ENCODE measurements at places on chromosomes 6 and 20.

DNA sequence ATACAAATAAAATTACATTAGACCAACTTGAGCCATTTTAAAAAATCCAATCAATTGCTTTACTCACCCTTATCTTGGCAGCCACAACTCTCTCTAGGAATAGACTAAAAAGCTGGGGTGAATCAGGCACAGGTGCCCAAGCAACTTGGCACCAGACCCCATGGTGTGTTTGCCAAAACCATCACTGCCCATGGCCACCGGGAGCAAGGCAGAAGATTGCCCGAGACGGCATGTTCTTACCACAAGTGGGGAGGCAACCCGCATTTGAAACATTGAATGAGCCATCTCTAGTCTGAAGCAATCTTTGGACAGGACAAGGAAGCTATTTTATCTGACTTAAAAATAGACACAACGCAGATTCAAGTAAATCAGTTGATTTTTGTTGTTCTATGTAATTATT is 69.0 kb downstream of the SMLR1 start:
- DNase-seq: no peak

- DNase-seq: no peak
Observed at GRCh38 chr6:113847447-113847846, 9.7 kb upstream of the MARCKS start.

DNA sequence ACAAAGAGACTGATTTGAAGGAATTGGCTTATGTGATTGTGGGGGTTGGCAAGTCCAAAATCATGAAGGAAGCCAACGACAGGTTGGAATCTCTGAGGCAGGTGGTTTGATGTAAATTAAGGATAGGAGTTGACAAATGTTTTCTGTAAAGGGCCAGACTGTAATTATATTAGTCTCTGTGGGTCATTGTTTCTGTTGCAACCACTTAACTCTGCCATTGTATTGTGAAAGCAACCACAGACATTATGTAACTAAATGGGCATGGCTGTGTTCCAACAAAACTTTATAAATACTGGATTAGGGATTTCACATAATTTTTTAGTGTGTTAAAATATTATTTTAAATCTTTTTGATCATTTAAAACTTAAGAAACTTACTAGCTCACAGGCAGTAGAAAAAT is 199.2 kb upstream of the MYLIP start:
- DNase-seq: no peak

GRCh38 chr20:41854765-41855164 is 236.6 kb upstream of the CHD6 start:
- DNase-seq: no peak

GRCh38 chr6:43904311-43905123 is 134.5 kb downstream of the VEGFA start:
- no peak for DNase-seq

GRCh38 chr20:36501367-36502006 is 39.8 kb upstream of the MYL9 start:
- DNase-seq: no peak

- no peak for DNase-seq
Observed at GRCh38 chr6:166476061-166476591, 93.4 kb upstream of the MPC1 start.

- no peak for DNase-seq
Observed at GRCh38 chr6:160309718-160310117, 38.5 kb upstream of the SLC22A3 start.

DNA sequence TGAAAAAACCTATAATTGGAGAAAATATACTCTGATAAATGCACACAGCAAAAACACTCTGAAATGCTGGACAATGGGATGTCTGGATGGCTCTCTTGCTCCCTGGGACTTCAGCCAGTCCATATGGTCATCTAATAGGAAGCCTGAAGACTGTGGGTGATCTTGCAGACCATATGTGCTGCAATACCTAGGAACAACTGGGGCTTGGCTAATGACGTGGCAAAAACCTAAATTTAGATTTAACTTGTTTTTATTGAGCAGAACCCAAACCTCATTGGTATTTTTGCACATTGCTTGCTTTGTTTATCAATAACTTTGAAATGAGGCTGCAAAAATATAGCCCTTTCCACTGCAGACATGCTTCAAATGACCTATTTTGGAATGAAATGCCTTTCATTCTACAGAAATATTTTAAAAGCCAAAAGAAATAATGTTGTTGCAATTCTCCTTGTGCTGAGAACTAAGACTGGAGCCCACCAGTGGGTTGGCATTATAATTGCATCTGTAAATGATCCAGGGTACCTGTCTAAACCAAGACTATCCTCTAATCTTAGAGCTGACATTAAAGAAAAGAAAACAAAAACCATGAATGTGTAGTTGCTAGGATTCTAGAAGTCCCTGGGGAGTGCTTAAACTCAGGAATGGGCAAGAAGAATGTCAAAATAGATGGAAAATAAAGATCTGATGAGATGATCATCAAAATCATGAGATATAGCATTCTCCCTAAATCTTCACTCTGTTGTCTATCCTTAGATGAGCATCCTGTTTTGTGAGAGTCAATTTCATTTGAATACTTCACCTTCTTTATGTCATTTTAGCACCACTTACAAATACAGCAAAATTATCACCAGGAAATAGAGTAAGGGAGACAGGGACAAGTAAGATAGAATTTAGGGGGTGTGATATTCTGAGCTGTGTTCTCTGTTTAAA is 152.1 kb upstream of the RIMS1 start:
- DNase-seq: no peak

DNA sequence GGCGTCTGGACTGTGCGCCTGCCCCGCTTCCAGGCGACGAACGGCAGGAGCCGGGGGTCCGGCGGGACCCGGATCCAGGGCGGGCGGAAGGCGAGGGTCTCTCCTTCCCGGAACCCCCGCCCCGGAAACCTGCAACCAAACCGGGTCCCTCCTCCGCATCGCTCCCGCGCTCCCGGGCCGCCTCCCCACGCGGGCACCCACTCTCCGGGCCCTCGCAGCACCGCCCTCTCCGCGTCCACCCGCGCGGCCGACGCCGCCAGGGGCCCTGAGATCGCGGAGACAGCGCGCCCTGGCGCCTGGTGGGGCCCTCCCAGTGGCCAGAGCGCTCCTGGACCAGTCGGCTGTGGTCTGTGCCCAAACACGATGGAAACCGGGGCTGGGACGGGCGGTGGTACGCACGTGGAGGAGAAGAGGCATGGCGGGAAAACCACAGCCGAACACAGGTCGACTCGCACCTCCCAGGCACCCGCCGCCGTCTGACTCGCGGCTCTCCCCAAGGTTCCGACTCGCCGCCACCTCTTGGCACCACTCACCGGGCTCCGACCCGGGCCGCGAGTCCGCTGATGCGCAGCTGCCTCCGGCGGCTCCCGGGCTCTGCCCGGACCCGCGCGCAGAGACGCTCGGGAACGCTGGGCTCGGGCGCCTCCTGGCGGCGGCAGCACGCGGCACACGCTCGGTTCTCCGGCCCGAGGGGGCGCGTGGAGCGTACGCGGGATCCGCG is 7.9 kb downstream of the NKX2-2 start:
- peak; percentile 57 for DNase-seq

GRCh38 chr6:110560239-110561007 is 84.0 kb upstream of the SLC22A16 start:
- DNase-seq: no peak

- no peak for DNase-seq
Observed at GRCh38 chr6:106802139-106802538, 172.4 kb downstream of the CD24 start.

DNA sequence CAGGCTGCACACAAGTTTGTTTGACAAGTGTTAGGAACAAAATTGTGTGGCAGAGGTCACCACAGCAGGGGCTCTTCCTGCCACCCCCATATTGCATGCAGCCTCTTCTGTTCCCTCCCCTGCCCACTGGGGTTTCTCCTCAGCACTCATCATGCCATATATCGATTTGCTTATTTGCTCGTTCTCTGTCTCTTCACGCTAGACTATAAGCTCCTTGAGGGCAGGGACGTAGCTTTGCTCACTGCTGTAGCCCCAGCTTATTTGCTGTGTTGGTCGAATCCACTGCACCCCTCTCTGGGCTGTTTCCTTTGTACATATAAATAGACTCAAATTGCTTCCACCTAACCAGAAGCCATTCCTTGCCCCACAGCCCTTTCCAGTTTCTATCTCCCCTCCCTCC is 19.6 kb downstream of the MAS1 start:
- DNase-seq: no peak

- DNase-seq: no peak
Observed at GRCh38 chr6:87171938-87172633, 16.7 kb downstream of the ZNF292 start.

DNA sequence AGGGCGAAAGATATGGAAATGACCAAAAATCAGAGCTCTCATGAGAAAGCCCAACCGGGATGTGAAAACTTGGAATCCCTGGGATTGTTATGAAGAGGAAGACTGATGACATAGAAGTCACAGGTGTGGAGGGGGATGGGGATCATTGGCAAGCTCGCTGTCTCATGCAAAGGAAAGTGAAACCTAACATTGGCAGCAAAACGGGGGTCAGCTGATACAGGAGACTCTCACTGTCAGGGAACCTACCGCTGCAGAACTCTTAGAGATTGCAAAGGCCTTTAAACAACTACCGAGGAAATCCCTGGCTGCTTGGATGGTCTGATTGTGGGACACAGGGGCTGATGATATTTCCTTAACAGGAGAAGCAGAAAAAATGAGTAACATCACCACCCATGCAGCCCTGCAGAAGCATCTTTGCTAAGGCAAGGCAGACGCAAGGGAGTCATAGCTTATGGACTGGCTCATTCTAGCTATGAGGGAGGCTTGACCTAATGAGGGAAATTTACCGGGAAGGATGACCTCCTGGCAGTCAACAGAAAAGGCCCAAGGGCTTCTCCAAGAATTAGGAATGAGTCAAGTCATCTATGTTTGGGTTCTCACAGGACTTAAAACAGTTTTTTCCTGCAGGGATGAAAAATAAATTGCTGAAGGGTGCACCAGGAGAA is 7.0 kb downstream of the MUC21 start:
- DNase-seq: no peak

- no peak for DNase-seq
Observed at GRCh38 chr6:12911427-12911826, 194.9 kb downstream of the PHACTR1 start.

- DNase-seq: no peak
Observed at GRCh38 chr6:29739882-29740261, 16.6 kb downstream of the HLA-F start.

GRCh38 chr6:134706806-134707205 is 243.1 kb downstream of the ALDH8A1 start:
- no peak for DNase-seq

DNA sequence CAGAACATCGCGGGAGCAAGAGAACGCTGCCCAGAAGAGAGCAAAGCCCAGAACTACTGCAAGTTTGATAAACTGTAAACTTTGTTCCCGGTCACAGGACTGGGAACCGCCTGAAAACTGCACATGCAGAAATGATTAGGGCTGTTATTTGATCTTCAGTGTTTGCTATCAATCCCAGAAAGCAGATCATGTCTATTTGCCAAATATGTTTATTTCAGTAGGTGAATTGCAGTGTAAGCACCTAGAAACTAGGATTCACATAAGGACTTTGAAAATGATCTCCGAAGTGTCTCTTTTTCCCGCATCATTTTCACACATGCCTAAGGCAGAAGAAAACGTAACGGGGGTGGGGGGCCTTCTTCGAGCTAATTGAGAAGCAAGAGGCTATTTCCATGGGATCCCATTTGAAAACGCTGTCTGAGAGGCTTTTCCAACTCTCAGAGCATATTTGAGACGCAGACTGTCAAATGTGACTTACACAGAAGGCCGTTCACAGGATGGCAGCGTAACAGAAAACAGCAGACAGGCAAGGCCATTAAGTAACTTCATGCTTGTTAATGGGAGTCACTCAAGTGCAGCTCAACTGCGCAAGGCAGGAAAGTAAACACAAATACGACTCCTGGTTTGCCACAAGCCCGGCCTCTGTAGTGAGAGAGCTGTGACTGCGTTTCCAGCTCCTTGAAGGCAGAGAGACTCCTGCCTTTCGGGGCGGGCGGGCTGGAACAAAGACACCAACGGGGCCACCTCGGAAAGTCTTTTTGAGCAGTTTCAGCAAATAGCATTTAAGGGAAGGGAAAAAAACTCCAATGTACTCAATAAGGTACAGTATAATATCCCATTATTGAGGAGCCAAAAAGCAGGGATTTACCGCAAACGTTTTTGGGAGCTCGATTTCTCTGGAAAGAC is 144.7 kb upstream of the ZNF217 start:
- no peak for DNase-seq

DNA sequence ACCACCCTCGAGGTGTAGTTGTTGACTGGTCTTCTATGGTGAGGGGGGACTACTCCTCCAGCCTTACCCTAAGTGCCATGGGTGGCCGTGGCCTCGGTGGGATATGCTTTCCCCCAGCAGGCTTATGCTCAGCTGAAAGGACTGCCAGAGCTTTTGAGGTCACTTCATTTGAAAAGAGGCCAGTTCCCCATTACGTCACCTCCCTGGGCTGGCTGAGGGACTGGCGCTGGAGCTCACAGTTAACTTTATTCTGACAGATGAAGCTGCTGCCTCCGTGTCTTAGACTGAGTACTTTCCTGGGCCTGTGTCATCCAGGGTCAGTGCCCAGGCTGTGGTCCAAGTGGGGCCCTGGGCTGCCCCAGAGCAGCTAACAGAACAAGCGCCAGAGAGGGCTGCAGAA is 42.8 kb upstream of the PCMTD2 start:
- no peak for DNase-seq

DNA sequence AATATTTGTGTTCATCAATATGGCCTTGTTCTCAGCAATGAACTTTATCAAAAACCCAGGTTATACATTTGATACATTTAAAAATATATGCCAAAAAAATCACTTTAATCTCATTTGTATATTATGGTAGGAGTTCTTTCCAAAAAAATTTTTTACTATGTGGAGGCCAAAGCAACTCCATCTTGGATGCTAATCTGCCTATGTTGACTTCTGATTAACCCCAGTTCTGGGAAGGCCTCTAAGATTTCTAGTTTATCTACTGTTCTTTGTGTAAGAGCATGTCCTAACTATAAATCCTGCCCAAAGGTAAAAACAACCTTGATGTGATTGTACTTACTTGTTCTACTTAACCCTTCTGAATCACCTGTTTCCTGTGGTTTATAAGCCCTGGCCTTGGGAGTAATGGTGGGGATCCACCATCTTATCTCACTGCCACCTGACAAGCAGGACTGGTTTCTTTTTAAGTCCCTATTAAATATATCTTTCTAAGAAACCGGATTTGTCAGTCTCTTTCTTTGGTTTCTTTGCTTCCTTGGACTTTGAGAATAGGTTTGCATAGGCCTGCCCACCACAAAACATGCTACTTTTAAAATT is 46.7 kb downstream of the RNGTT start:
- DNase-seq: no peak

DNA sequence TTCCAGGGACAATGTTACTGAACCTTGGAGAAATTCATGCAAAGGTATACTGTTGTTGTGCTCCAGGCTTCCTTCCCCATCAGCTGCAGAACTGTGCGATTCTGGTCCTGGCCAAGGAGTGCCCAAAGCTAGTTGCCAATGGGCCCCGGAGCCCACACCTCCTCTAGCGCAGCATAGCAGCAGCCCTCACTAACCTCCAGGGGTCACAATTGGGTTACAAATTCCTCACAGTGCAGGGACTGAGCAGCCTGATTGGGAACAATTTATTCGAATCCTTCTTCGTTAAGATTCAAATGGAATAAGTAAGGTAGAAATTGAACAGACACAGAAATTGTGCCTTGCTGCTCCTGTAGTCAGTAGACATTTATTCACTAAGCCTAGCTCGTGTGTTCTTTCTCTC is 284.9 kb downstream of the PRKN start:
- DNase-seq: no peak
